NCI-H2081 treated with DMSO at 0.1 percent for 48 hours (cell line): ENCODE measurements at places on chromosomes 12 and 14.

DNA sequence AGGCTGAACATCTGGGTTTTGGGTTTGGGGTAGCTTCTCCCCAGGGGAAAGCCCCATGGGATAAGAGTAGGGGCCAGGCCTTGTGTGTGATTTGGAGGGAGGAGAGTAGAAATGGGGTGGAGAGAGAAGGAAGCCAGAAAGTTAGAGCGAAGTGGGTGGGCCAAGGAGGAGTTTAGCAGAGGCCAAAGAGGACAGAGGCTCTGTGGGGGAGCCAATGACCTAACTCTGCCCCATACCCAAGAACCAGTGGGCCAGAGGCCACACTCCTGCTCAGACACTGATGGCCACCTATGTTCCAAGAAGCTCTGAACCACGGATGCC lies 9.3 kb downstream of the ZNF385A start:
- no peak for DNase-seq

GRCh38 chr12:110421701-110422100 lies 18.2 kb upstream of the ANAPC7 start:
- DNase-seq = no peak

GRCh38 chr14:74380172-74380571 lies 31.9 kb downstream of the VRTN start:
- DNase-seq = no peak

- no peak for DNase-seq
Measured at GRCh38 chr14:74299061-74299545, 3.6 kb downstream of the ABCD4 start.

DNA sequence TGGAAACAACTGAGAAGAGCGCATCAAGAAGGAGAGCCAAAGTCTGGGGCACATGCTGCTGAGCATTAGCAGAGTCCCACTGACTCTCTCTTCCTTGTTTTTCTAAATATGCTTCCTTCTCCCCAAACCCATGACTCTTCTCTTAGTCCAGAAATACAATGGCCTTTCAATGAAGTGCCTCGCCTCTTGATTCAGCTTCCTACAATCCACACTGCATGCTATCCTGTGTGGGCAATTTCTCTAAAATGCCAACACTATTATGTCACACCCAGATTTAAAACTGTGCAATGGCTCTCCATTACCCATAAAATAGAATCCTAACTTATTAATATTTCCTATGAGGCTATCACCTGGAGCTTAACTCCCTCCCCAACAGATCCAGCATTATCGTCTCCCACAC lies 198.6 kb downstream of the RPAP3 start:
- no peak for DNase-seq

DNA sequence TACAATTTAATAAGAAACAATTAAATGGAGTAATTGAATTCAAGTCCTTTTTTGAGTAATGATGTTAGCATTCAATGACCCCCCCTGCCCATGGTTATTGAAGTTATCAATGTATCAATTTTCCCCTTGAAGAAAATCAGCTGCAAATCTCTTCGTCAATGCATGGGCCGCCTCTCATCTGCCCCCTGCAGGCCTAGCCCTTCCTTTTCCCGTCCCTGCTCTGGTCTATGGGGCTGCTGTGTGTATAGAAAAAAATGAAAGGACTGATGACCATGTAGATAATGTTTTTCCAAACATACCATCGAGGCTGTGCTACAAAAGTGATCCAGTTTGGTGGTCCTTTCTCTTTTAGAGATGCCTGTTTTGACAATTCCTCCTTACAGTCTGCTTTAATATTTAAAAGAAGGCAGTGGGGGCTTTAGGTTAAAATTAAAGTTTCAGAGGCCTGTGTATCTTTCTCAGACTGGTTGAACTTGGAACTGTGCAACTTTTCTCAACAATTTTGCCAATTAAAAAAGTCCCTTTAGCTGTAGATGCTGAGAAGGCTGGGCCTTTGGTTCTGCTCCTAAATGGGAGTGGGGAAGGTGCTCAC lies 98.4 kb downstream of the APAF1 start:
- no peak for DNase-seq

DNA sequence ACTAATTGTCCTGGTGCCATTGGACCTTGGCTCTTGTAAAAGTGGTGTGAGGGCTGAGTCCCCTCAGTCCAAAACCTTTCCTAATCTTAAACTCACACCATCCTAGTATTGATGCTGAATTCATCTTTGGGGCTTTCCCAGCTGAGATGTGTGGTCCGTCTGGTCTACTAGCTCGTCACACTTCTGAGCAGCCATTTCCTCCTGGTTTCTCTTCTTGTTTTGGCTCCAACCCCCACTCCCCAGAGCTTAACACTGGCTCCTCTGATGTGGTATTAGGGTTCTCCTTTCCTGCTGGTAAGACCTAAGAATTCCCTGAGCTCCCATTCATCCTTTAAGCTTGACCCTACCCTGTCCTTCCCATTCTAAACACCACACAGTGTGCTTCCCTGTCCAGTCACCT lies 900.6 kb downstream of the VRK1 start:
- DNase-seq = no peak

GRCh38 chr12:4909410-4909733 lies 333 bp upstream of the KCNA1 start:
- DNase-seq = no peak

DNA sequence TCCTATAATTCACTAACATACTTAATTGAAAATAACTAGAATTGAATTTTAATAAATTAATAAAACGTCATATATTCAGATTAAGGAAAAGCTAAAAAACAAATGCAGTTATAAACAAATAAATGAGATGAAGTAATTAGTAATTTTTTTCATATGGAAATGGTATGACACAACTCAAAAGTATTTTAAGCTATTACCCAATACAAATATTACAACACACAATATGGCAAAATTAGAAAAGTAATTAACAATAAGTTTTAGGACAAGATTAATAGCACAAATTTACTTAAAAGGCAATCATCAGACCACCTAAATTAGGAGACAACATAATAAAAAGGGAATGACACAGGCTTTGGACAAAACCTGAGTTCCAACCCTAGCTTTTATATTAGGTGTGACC lies 81.7 kb downstream of the EEA1 start:
- no peak for DNase-seq
